ENCODE measurements at places on chromosomes 11 and 22. TPM values are rescaled to one million over a fixed set of nuclear protein-coding genes. Genes with fewer than 3 reads are reported as not detected.

DNA sequence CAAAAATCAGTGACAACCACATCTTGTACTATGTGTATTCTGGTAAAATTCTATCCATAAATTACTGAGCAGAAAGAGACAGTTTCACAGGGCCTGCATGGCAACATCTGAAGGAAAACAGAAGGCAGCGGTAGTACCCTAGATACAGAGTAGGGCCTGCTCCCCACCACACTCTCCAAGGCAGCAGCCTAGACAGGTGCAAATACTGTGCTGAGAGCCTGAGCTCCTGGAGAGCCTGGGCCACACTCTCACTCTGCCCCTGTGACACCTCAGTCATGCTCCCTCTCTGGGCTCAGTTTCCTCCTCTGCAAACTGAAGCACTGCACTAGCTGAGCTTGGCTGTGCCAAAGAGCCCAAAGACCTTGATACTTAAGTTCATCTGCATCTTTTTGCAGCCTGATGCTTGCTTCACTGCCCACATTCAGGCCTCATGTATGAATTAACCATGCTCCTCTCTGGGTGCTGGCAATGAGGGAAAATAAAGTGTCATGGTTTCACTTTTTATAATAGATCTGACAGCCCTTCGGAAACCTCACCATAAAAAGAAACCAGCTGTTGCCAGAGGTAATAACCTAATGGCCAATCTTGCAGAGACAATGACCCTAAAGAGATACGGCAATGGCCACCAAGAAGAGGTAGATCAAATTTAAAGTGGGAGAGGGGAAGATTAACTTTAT is 104.7 kb downstream of the PLEKHA7 start:
- no peak for DNase-seq

DNA sequence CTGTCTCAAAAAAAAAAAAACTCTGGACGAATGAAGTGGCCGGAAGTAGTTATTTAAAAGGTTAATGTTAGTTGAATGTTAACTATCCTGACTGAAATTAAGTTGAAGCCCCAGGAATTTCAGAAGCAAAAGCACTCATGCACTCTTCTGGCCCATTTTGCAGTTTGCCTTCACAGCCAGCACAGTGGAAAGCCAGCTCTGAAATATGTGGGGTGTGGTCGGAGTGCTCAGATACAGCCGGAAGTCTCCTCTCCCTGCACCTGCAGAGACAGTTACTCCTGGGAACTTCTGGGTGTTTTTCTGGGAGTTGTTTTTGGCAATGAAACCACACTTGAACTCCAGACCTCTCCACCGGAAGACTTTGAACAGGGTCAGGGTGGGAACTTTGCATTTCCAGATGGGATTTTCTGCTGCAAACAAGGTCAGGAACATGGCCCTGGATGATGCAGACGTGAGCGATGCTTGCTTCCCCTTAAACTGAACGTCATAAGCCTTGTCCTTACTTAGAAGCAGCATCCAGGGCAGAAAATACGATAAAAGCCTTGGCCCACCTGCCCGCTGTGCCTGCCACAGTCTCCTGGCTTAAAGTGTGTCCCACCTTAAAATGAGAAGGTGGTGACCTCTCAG is 21.5 kb upstream of the CABP2 start:
- no peak for DNase-seq

APOA4 gene
- total RNA-seq, result 0.33 TPM

DNA sequence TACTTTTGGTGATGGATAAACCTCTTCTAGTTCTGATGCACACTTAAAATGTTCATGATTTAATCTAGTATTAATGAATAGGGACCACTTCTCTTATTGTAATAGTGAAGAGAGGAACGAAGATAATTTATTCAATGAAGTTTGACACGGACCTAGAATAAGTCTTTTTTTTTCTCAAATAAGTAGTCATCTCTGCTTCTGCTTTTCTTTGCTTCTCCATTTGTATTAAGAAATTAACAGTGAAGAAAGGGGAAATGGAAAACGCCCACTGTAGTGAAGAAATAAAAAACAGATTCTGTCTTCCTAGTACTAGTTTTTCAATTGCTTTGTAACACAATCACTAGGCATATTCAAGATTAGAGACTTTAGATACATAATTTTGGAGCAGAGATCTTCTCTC is 73.0 kb downstream of the CD44 start:
- DNase-seq, result no peak

DUSP8 gene
- total RNA-seq, result 2.9 TPM

- no peak for DNase-seq
These were observed 7.1 kb upstream of the SLC35E4 start for GRCh38 chr22:30628491-30628890.

CASTOR1 gene
- total RNA-seq, result 15.5 TPM

- DNase-seq, result no peak
These were observed 42.0 kb upstream of the TENM4 start for GRCh38 chr11:79482800-79483199.

GRCh38 chr11:113540416-113541330 is 65.5 kb upstream of the DRD2 start:
- DNase-seq, result no peak

DNA sequence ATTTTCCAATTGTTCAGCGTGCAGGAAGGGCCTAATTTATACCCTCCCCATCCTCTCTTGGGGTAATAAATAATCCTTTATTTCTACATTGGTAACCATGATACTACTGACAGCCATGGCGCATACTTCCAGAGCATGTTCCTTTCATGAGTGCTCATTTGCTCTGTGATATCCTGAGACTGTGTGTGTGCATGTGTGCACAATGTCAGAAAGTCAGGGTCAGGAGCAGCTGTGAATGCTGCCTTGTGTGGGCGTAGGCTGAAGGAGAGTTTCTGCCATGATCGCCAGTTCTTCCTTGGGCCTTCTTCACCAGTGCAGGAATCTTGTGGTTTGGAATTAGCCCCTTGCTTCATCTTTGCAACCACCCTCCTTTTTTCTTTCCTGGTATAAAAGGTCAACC is 10.2 kb downstream of the TUBA8 start:
- DNase-seq, result no peak

NCF4 gene
- 14.5 TPM for total RNA-seq

DNA sequence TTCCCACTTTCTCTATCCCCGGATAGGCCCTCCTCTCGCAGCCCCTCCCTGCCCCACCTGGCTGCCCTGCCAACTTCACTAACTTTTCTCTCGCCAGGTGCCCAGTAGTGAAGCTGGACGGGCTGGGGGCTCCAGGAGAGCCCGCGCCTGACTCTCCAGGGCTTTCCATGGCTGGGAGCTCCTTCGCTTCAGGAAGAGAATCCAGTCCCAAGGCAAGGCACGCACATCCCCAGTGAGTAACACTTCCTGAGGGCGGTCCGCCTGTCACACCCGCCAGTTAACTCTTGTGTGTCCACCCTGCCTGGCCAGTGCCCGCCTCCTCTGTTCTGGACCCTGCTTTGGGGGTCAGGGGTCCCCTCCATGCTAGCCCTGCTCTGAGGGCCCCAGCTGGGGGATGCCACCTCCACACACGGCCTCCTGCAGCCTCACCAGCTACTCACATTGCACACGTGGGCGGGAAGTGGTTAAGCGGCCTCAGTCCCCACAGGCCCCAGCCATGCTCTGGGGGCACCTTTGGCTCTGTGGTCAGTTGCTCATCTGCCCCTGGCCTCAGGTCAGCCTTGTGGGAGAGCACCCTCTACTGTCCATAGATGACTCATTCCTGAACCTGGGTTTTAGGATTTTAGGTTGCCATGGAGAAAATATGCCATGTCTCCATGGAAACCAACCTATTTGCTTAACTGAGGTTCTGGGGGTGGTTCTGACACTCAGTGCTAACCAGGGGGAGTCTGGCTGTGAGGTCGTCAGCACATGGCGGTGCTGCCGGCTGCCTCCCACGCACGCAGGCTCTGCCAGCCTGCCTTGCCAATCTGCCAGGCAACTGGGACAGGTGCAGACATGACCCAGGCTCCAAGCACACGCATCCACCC is at the start of gene RIN1:
Gene RIN1, minus strand, starts transcription at position 201 of the 869 bp plus-strand sequence. Its CDS starts 32 bp downstream, at position 169.
- peak; percentile 77 for DNase-seq

DNA sequence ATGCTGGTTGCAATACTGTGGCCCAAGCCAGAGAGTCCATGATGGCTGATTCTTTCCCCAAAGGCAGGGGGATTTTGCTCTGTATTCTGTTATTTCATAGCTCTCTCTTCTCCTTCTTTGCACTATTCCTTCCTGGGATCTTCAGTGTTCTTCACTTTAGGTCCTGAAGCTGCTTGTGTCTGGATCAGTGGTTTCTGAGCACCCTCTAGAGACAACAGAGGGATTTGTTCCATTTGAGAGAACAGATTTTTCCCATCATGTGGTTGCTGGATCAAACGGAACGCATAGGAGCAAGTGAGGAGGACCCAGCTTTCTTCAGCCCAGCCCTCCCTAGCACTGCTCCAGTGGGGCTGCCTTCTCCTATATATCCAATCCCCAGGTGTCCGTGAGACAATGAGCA is 68.7 kb upstream of the SYN3 start:
- no peak for DNase-seq

Measured in breast epithelium (tissue), 4 donors.